ENCODE measurements at places on chromosomes 4 and X.

GRCh38 chrX:83416273-83416672 lies 91.8 kb upstream of the POU3F4 start:
- no peak for DNase-seq

DNA sequence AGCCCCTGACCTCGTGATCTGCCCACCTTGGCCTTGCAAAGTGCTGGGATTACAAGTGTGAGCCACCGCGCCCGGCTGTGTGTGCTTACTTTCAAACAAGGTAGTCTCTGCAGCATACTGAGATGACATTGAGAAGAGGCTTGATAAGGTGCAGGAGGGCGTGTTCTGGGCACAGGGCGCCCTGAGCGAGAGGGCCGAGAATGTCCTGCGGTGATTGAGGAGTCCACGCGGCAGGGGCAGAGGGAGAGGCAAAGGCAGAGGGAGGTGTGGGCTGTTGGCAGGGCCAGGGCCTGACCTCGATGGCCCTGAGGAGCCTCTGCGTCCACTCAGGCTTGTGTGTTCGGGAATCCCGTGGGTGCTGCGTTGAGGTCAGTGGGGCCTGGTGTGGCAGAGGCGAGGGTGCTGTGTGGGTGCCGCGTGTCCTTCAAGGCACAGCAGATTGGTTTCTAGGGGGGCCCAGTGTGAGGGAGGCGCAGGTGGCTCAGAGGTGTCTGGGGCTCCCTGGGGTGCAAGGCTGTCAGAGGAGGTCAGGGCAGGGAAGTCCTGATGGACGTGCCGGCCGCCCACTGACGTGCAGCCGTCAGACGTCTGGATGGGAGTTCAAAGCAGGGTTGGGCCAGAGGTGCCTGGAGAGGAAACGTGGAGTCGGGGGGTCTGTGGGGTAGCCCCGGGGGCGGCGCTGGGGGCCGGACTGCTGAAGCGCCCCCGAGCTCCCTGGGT lies 12.1 kb downstream of the PCGF3 start:
- DNase-seq: no peak

- no peak for DNase-seq
These were observed 71.2 kb downstream of the SUPT20HL2 start for GRCh38 chrX:24242649-24243175.

GRCh38 chrX:135330706-135331105 lies 21.4 kb downstream of the ETDC start:
- no peak for DNase-seq

- no peak for DNase-seq
These were observed 131.2 kb downstream of the FRMPD4 start for GRCh38 chrX:12269484-12269883.

DNA sequence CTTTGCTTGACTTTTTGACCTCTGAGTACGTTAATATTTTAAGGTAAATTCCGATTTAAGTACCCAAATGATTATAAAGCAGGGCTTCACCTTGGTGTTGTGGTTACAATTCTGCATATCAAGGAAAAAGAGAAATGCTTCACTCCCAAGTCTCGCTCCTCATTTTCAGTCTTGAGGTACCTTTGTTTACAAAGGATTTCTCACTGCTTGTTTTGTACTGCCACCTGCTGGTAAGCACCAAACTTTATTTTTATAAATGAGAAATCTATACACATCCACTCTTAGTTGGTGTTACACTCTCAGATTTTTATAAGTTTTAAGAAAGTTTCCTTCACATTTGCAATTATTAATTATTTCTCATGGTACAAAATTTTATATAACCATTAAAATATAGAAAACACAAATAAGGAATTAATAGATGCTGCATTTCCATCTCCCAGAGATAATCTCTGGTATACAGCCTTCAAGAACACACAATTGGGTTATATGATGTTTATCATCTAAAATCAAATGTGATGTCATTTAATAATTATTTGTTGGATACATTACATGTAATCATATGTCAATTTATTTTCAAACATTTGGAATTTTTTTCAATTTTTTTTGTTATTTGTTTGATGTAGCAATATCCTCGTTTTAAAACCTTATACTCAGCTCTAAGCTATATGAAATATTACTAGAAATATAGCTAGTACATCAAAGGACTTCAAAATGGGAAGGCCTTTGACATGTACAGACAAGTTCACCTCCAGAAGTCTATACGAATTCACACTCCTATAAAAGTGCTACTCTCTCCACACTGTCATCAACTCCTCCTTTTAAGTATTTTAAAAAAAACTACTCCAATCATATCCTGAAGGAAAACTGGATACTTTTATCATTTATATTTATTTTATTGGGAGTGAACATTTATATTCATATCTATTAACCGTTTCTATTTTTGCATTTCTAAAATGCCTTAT lies 179.9 kb downstream of the KCNIP4 start:
- peak; percentile 43 for DNase-seq

DNA sequence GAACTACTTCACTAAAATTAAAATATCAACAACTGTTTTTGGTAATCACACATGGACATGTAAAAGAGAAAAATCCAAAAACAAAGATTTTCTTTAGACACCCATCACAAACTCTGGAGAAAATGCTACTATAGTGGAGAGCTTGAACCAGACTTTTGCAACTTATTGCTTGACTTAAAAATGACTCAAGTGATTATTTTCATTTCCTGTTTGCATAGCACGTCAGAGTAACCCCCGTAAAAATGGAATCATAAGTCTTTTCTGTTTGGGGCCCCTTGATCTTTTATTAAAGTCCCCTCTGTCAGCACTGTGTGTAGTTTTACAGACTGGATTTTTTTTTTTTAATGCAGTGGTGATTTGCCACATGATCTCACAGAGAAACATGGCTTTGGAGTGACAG lies 79.5 kb downstream of the PRKG2 start:
- DNase-seq: no peak

DNA sequence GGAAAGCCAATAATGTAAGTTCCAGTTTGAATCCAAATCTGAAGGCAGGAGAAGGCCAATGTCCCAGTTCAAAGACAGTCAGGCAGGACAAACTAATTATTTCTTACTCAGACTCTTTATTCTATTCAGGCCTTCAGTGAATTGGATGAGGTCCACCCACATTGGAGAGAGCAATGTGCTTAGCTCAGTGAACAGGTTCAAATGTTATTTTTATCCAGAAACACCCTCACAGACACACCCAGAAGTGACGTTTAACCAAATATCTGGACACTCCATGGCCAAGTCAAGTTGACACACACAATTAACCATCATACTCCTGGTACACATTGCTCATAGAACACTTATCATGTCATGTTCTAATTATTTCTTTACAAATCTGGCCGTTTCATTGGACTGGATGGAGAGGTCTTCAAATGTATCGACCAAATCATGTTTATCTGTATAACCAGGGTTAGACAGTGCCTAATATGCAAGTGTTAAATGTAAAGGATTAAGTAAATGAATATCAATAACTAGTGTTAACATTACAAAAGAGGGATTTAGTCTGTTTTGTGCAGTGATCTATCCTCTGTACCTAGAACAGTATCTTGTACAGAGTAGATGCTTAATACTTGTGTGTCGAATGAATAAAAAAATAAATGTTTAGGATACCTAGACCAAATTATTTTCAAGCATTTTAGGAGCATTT lies 27.1 kb upstream of the XK start:
- DNase-seq: no peak

DNA sequence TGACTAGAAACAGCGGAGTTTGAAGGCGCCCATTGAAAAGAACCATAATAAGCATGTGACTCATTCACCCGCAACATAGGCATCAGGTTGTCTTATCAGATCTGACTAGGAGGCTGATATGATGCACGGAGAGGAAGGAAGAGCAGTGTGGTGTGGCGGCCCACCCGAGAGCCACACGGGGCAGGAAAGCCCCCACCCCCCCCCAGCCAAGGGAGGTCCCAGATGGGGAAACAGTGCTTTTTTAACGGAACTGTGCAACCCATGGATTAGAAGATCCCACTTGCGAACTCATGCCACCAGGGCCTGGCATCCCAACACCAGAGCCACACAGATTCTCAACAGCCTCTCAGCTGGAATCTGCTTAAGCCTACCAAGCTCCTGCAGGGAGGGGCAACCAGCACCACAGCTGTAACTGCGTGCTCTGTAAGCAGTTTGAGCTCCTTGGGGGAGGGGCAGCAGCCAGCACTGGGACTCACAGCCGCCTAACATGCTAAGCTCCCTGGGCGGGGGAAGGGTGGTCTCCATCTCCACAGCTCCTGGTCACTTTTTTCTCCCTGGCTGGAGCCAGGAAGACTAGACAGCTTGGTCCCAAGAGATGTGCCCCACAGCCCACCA lies 466.2 kb downstream of the PDGFC start:
- peak; percentile 25 for DNase-seq

- DNase-seq: no peak
These were observed 16.1 kb upstream of the SULT1E1 start for GRCh38 chr4:69876071-69876470.

DNA sequence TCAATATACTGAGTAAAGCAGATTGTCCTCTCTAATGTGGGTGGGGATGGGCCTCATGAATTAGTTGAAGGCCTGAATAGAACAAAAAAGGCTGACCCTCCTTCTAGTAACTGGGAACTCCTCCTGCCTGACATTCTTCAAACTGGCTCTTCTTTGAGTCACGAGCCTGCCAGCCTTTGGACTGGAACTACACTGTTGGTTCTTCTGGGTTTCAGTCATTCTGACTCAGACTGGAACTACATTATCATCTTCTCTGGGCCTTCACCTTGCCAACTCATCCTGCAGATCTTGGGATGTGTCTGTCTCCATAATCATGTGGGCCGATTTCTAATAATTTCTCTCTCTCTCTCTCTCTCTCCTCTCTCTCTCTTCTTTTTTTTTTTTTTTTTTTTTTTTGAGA lies 26.9 kb upstream of the CT47C1 start:
- DNase-seq: no peak

GRCh38 chr4:915041-915474 lies 17.1 kb downstream of the GAK start:
- DNase-seq: no peak

- DNase-seq: peak; percentile 16
These were observed 302.0 kb downstream of the FRMPD4 start for GRCh38 chrX:12440246-12440645.

DNA sequence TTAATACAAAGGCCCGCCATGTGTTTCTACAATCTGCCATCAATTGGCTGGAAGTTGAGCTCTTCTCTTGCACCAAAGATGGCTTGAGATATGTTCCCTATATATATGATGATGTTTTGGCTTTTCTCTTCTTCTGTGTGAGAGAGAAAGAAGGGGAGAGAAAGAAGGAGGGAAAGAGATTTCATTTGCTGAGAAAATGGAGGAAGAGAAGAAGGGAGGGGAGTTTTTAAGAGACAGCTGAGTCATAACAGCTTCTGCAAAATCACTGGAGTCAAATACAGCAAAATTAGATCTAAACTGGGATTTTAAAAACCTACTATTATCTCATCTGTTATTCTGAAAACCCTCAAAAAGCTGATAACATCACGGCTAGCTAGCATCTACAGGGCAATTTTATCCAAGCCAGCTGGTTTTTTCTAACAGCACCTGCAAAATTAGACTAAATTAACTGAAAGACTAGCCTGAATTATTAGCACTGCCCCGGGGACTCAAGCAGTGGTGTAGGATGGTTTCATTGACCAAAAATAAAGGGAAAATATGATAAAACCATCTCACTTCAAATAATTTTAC lies 647.6 kb upstream of the ACTRT1 start:
- DNase-seq: no peak

DNA sequence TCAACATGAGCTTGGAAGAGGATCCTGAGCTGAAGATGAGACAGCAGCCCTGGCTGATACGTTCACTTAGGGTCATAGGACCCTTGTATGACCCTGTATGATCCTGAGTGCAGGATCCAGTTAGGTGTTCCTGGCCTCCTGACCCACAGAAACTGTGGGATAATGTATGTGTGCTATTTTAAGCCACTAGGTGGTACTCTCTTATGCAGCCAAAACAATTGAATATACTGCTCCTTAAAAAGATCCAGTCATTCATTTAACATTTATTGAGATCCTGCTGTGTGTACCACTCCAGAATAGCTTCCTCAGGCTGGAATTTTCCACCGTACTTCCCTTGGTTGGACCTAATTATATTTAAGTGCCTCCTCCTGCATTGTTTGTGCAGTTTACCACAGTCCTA lies 167.1 kb downstream of the AMELX start:
- no peak for DNase-seq

GRCh38 chr4:104394406-104395167 lies 100.1 kb downstream of the CXXC4 start:
- no peak for DNase-seq

- no peak for DNase-seq
These were observed 368.7 kb upstream of the FTHL17 start for GRCh38 chrX:31440546-31440945.

- no peak for DNase-seq
These were observed 402.4 kb upstream of the NDST4 start for GRCh38 chr4:115515772-115516171.

DNA sequence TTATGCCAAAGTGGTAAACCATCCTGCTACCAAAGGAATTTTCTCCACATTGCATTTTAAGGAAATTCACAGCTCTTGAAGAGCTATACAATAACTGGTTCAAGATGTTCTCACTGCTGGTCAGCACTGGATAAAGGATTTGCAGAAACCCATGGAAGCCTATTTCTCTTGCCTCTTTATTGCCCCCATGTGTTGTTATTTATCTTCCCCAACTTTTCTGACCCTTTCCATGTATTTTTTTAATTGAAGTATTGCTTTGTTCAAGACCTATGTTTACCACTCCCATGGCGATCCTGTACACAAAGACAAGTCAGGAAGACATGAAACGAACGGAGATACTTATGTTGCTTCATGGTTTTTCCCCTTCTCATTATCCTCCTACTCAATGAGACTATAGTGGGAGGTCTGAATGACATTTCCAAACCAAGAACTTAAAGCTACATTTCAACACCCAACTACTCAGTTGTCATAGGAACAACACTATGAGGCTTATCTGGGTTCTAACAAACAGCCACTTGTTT lies 566.4 kb upstream of the DIPK2B start:
- no peak for DNase-seq

DNA sequence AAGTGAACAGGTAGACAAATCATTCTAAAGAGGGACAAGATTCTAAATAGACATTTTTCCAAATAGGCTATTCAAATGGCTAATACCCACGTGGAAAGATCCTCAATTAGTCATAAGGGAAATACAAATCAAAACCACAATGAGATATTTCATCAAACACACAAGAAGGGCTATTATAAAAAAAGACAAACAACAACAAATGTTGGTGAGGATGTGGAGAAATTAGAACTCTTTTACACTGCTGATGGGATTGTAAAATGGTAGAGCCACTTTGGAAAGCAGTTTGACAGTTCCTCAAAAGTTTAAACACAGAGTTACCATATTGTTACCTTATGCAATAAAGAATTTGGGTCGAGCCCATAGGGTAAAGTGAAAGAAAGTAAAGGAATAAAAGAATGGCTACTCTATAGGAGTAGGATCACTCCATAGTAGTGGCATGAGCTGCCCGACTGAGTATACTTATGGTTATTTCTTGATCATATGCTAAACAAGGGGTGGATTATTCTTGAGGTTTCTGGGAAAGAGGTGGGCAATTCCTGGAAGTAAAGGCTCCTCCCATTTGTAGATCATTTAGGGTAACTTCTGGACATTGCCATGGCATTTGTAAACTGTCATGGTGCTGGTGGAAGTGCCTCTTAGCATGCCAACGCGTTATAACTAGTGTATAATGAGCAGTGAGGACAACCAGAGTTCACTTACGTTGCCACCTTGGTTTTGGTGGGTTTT lies 58.9 kb upstream of the FAM9C start:
- DNase-seq: no peak

Data from NT2/D1 (cell line).